ENCODE measurements at places on chromosomes 4 and X. TPM values are rescaled to one million over a fixed set of nuclear protein-coding genes. Genes with fewer than 3 reads are reported as not detected.

PABPC1L2A gene
- total RNA-seq = not detected

GATA1 gene
- total RNA-seq = not detected

SORBS2 gene
- not detected for total RNA-seq

HSFX4 gene
- not detected for total RNA-seq

MAGEA2B gene
- total RNA-seq = not detected

TMEM185A gene
- 31.7 TPM for total RNA-seq

NAA11 gene
- not detected for total RNA-seq

SERTM2 gene
- not detected for total RNA-seq

ALAS2 gene
- total RNA-seq = not detected

OR13H1 gene
- not detected for total RNA-seq

ZNF711 gene
- total RNA-seq = 0.54 TPM

POF1B gene
- 0.29 TPM for total RNA-seq

PARM1 gene
- not detected for total RNA-seq

CCKAR gene
- not detected for total RNA-seq

GDPD2 gene
- total RNA-seq = 0.64 TPM

RAB9B gene
- total RNA-seq = 0.64 TPM

FAM90A26 gene
- not detected for total RNA-seq

CT45A5 gene
- total RNA-seq = not detected

CT83 gene
- not detected for total RNA-seq

KLHL4 gene
- 0.12 TPM for total RNA-seq

CDKL5 gene
- 0.68 TPM for total RNA-seq

MAGEE1 gene
- 2.0 TPM for total RNA-seq

KLKB1 gene
- total RNA-seq = 0.64 TPM

UXT gene
- 157 TPM for total RNA-seq

PPEF2 gene
- total RNA-seq = not detected

NOX1 gene
- total RNA-seq = not detected

CFI gene
- total RNA-seq = not detected

CHST7 gene
- 7.0 TPM for total RNA-seq

TEX11 gene
- not detected for total RNA-seq

MGARP gene
- total RNA-seq = not detected

RTL9 gene
- not detected for total RNA-seq

DCX gene
- total RNA-seq = not detected

VCX gene
- total RNA-seq = not detected

ARMCX1 gene
- 0.12 TPM for total RNA-seq
